ENCODE measurements at places on chromosomes 1 and 21.

DNA sequence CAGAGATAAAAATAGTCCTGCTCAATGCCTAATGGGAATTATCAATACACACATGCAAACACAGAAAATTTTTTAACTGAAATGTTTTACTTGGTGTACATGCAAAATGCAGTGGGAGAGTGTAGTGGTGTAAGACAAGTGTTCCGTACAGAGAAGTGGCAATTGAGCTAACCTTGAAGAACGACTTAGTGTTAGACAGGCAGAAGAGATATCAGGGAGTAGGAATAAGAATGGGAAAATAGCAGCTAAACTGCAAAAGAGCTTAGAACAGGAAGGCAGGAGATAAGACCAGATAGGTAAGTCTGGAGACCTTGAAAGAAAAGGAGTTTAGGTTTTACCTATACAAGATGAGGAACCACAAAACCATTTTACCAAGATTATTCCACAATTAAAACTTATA is 9.0 kb downstream of the USP24 start:
- no peak for DNase-seq

GRCh38 chr1:177305040-177306018 is 134.6 kb downstream of the BRINP2 start:
- no peak for DNase-seq

GRCh38 chr1:30472526-30472925 is 250.9 kb downstream of the MATN1 start:
- DNase-seq = no peak

DNA sequence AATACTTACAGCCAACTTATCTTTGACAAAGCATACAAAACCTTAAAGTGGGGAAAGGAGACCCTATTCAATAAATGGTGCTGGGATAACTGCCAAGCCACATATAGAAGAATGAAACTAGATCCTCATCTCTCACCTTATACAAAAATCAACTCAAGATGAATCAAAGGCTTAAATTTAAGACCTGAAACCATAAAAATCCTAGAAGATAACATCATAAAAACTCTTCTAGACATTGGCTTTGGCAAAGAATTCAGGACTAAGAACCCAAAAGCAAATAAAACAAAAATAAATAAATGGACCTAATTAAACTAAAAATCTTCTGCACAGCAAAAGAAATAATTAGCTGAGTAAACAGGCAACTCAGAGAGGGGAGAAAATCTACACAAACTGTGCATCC is 335.6 kb upstream of the PBX1 start:
- no peak for DNase-seq

- peak; percentile 88 for DNase-seq
Observed at GRCh38 chr1:153565529-153566374, at the start of gene S100A2. S100A2 (minus strand) TSS chr1:153565844; CDS start chr1:153563877, 1,967 bp downstream.

DNA sequence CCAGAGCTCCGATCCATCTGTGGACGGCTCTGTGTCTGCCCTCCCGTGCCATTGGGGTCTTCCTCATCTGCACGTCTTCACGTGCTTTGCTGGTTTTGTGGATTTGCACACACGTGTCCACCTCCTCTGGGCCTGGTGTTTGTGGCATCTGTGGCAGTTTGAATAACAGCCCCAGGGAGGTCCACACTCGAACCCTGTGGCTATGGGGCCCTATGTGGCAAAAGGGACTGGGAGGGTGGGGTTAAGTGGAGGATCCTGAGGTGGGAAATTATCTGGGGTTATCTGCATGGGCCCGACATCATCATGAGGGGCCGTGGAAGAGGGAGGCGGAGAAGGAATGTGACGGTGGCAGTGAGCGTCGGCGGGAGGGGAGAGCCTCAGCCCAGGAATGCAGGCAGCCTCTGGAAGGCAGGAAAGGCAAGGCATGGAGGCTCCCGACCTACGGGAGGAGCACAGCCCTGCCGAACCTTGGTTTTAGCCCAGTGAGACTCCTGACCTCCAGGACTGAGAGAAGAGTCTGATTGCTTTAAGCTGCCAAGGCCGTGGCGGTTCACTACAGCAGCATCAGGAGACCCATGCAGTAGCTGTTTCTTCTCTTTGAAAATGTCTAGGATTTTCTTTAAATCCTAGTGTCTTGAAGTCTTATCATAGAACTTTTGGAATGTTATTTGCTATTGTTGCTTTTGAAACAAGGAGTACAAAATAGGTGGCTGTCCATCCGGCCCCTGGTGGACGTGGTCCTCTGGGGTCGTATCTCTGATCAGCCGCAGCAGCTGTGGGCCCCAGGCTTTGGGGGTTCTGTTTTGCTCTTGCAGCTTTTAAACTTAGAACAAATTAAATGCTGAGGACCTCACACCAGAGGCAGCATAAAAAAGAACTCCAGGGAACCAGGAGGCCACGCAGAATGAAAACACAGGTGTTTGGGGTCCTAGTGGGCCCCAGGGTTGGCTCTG is 40.0 kb upstream of the LRRC3 start:
- no peak for DNase-seq

GRCh38 chr1:10432910-10433700 is 2.9 kb downstream of the CENPS start:
- no peak for DNase-seq

GRCh38 chr1:11952455-11953109 is 18.1 kb downstream of the PLOD1 start:
- DNase-seq = peak; percentile 39

DNA sequence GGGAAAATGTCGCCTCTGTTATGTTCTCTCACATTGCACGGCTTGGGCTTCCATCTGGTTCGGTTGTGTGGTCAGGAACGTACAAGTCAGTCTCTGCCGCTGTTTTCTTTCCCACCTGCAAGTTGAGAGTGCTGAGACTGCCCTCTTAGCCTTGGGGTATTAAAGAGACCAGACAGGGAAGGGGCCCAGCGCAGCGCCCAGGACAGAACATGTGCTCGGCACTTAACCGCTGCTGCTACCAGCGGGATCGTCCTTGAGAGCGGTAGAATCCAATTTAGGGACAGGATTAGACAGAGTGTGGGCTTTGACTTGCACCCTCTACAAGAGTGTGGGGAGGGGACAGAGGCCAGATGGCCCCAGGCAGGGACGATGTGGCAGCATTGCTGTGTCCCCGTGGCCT is 17.7 kb upstream of the AGPAT3 start:
- DNase-seq = no peak

DNA sequence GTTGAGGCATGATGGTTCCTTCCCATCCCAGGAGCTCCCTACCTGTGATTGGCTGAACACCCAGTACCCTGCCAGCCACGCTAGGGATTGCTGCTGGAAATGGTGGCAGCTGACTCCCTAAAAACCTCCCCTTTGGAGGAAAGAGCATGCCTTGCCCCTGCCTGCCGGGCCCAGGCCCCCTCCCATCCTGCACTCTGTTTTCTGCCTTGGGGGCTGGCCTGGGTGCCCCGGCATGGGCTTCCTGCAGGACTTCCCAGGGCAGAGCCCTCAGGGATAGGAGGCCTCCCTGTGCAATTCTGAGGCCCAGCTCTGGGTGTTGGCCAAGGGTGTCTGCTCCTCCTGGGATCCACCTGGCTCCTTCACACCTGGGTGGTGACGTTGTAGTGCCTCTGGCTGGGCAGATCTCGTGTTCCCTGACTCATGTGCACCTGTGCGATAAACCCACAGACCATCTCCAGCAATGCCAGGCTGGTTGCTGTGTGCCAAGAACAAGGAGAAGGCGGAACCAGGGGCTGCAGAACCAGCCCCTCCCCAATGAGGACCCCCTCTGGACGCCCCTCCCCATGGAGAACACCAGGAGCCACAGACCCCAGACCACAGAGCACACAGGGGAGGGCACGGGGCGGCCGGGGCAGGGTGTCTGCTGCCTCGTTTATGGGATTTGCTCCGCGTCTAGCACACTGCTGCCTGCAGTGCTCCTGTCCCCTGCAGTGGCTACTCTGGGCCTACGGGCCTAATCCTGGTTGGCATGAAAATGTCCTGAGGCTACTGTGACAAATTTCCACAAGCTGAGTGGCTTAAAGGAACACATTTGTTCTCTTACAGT is 13.6 kb downstream of the CSTB start:
- no peak for DNase-seq

- DNase-seq = no peak
Observed at GRCh38 chr1:43783671-43784205, 76.4 kb downstream of the ST3GAL3 start.

DNA sequence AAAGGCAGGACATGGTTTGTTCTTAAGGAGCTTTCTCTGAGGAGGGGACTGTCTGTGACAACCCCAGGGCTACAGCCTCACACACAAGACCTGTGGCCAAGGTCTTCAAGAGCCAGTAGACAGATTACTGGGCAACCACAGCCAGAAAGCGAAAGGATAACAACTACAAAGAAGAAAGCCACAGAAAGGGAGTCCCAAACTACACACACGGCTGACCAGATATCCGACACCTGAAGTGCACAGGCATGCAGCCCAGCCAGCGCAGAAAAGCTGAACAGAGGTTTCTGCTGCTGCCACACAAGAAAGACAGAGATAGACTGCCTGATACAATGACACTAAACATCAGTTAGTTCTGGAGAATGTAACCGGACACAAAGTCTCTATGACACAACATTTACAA is 21.4 kb upstream of the NADK start:
- DNase-seq = no peak

DNA sequence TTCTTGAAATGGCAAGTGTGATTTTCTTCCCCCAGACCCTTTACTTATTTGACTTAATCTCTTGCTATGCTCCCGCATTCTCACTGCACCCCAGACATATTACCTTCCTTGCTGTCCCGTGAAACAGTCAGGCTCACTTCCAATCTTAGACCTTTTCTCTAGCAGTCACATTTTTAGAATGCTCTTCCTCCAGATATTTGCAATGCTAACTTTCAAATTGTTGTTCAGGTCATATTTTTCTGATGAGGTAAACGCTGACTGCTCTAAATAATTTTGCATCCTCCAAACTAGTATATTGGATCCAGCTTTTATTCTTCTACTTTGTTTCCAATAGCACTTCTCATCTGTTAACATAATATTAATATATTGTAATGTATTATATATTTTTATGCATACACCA is 648.2 kb upstream of the NEGR1 start:
- DNase-seq = no peak

DNA sequence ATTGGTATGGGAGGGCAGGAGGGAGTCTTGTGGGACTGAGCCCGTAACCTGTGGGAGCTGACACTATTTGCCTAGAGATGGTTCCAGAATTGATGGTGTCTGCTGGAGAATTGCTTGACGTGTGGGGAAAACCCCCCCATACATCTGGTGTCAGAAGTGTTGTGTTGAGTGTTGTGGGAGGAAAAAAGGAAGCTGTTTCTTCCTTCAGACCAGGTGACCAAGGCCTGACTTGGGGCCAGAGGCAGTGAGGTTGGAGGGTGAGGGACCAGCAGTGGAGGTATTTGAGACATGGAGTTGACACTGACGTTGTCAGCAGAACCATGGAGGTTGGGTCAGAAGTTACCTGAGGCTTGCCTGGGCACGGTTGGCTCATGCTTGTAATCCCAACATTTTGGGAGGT is 8.3 kb downstream of the SHISAL2A start:
- no peak for DNase-seq

DNA sequence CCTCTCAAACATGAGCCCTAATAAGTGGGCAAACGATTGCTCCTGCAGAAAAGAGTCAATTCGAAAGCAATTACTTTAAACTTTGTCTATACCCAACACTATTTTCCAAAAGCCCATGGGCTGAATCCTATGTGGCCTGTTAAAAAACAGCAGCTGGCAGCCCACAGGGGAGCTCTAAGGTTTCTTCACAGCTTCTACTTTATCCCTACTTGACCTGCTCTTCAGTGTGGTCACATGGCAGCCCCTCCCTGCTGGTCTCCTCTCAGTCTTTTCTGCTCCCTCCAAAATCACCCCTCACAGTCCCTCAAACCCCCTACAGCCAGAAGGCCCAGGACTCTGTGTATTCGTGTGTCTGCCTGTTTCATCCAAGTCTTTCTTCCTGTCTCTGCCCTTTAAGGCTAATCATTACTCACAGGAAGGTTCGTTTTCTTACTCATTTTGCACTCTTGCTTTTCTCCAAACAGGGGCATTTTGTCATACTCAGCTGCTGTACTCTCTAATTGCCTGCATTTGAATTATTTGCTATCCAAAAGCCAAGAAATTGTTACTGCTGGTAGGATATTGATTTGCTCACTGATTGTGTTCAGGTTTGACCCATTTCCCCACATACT is 62.4 kb upstream of the FAM3B start:
- no peak for DNase-seq

DNA sequence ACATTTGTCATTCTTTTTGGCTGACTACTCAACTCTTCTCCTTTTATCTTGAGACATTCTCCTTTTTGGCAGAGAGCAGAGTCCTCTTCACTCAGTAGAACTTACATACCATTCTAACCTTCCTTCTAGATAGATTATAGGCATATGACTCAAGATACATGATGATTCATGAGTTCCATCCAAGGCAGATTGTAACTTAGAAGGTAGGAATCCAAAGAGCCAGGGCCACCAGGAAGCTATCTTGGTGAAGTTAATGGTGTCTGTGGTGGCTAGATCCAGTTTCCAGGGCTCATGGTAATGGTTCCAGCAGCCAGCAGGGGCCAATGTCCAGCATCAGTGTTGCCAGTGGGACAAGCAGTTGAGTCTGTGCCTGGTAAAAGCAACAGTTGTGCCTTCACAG is 76.1 kb upstream of the KIAA0040 start:
- DNase-seq = no peak

GRCh38 chr1:227934476-227935313 is 13.0 kb downstream of the WNT9A start:
- peak; percentile 51 for DNase-seq

DNA sequence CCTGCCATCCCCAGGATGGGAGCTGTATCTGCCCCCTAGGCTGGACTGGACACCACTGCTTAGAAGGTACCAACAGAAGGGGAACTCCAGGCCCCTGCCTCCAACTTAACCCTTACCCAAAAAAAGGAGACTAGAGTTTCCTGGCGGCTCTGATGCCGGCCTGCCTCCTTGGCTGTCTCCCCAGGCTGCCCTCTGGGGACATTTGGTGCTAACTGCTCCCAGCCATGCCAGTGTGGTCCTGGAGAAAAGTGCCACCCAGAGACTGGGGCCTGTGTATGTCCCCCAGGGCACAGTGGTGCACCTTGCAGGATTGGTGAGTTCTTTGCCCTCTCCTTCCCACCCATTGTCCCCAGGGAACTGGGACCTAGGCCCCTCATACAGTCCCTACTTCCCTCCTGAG is 8.1 kb upstream of the LRRC71 start:
- DNase-seq = no peak

- DNase-seq = no peak
Observed at GRCh38 chr1:73467731-73468130, 730.2 kb downstream of the LRRIQ3 start.

DNA sequence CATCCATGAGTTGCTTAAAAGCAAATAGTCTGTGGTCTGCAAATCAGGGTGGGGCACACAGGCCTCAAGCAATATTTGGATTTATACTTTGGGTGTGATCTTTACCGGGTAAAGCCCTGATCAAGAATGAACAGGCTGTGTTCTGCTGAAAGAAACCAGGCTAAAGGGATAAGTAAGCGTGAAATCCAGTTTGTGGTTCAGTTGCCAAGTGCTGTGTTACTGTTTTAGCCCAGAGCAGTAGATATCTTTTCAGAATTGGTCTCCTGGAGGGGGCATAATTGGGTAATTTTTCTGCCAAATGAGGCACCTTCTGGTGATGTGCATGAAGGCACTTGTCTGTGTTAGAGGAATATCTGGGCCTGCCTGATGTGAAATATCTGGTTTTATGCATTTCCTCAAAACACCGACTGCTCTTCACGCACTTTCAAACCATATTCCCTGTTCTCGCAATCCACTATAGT is 21.4 kb downstream of the AIM2 start:
- no peak for DNase-seq

- no peak for DNase-seq
Observed at GRCh38 chr1:69252696-69253095, 315.0 kb upstream of the LRRC7 start.

GRCh38 chr21:41090981-41091380 is 77.0 kb upstream of the BACE2 start:
- DNase-seq = no peak
